NCI-H187 treated with DMSO at 0.1 percent for 48 hours (cell line): ENCODE measurements at places on chromosomes 4 and X.

DNA sequence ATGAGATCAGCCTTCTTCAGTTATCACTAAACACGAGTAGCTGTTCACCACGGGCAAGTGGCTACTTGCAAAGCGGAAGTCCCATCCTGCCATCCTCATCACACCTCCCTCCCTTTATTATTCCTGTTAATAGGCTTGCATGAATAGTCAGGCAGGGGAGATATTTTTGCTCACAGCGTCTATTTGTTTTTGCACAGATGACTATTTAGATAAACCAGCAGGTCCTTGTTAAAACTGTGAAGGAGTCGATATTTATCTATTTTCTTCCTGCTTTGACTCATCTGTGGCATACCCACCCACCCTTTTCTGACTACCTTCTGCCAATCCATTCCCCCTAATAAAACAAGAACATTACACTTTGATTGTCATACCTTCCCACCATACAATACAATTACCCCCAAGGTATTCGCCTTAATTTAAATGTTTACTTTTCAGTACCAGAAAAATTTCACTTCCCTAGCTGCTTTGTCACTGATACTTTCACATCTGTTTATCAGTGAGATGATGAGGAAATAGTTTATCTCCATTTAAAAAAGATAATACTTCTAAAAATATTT, 96.6 kb upstream of the BANK1 start:
- DNase-seq: no peak

DNA sequence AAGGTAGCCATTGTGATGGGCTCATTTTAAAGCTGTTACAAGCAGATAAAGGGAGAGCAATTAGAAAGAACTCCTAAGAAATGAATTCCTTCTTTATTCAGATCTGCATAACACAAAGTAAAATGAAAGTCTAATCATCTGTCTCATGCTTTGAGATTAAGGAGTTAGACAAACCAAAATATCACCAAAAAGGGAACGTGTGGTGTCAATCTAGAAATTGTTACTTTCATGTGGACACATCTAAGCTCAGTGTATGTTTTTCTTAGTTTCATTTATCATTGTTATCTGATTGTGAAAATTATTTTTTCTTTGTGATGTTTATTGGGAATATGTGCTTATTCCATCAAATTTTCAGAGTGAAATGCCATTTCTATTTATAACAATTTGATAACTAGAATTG, 80.3 kb downstream of the BANK1 start:
- DNase-seq: no peak

GRCh38 chr4:3480528-3481112, 17.5 kb downstream of the DOK7 start:
- no peak for DNase-seq

DNA sequence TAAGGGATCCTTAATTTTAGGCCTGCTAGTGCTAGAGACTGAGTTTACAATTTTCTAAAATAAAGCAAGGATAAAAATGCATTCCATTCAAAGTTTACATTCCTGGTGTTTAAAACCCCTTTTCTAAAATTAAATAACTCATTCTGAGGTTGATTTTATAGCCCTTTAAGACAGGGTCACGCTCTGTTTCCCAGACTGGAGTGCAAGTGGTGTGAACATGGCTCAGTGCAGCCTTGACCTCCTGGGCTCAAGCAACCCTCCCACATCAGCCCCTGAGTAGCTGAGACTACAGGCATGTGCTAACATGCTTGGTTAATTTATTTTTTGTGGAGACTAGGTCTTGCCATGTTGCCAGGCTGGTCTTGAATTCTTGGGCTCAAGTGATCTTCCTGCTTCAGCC, 6.8 kb upstream of the CDKL2 start:
- DNase-seq: no peak

DNA sequence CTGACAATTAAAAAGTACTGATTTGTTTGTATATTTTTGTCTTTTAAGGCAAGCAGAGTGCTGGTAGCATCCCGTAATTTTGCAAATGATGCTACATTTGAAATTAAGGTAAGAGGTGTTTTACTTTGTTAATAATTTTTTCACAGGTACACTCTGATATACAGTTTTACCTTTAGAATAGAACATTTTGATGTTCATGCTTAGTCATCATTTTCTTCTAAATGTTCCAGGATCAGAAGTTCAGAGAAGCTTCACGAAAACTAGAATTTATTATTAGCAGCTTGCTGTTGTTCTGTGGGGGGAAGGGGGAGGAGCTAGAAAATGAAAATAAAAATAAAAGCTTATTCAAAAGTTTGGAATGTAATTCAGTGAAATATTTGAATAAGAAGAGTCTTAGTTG, 5.5 kb downstream of the PDHA1 start:
- no peak for DNase-seq

- DNase-seq: no peak
Observed at GRCh38 chrX:15747626-15748173, 9.6 kb downstream of the CA5B start.
